Epithelial cell of prostate (primary cell): ENCODE measurements at places on chromosomes 3 and 15.

DNA sequence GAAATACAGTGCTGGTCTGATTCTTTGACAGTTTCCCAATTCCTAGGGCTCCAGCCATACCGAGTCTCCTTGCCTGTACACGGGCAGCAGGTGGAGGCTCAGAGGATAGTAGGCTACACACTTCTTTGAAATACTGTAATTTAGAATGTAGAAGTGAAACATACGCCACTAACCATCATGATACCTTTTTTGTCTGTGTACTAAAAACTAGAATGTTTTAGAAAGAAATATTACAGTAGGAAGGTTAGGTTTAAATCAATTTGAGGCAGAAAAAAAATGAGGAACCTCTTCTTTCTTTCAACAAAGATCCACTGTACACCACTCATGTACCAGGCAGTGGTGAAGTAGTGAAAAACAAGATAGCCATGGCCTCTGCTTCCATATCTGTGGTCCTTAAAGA, 354.7 kb downstream of the MCTP2 start:
- no peak for DNase-seq

DNA sequence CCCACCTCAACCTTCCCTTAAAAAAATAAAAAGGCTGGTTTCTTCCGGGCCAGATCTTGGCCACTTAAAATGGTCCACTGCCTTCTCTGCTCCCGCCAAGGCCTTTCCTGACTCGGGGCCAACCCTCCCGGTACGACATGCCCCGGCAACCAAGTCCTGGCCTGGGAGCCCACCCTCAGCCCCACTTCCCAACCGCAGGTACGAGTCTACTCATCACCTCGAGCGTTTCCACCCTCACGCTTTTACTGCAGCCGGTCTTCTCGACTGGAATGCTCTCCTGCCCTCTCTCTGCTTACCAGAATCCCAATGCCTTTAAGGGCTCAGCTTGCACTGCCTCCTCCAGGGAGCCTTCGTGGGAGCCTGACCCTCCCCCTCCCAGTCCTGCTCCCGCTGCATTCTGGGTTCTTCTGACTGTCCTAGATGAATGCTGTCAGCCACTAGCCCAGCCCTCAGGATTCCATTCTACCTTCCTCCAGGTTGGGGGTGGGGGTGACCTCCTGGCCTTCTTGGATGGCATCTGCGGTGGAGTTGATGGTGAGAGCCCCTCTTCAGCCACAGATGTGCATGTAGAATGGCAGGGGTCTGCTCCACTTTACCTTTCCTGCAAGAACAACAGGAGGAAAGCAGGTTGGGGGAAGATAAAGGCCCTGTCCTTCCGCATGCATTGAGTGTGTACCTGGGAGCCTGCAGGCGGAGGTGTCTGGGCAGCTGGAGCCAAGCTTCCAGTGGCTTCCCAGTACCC, 1.1 kb upstream of the CSRNP1 start:
- DNase-seq: no peak

GRCh38 chr3:62662677-62663076, 212.5 kb downstream of the CADPS start:
- DNase-seq: no peak

DNA sequence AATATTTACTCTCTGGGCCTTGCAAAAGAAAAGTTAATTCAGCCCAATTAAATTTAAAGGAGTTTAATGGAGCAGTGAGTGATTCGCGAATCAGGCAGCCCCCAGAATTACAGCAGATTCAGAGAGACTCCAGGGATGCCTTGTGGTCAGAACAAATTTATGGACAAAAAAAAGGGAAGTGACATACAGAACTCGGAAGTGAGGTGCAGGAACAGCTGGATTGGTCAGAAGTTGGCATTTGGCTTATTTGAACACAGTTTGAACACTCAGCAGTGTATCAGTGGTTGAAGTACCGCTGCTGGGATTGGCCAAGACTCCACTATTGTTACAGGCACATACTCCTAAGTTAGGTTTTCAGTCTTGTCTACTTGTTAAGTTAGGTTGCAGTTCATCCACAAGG, 145.0 kb upstream of the GAP43 start:
- DNase-seq: no peak

DNA sequence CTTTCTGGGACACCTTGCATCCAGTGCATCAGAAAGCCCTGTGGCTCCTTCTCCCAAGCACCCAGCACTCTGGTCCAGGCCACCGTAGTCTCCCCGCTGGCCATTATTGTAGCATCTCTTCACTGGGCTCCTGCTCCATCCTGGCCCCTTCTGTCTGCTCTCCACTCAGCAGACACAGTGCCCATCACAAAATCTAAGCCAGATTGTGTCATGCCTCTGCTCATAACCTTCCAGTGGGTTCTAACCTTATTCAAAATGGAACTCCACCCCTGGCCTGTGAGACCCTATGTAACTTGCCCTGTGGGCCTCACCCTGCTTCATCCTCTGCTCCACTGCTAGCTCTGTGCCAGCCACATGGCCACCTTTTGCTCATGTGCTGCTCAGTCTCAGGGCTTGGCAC, 31.7 kb upstream of the PRR23E start:
- DNase-seq: no peak

DNA sequence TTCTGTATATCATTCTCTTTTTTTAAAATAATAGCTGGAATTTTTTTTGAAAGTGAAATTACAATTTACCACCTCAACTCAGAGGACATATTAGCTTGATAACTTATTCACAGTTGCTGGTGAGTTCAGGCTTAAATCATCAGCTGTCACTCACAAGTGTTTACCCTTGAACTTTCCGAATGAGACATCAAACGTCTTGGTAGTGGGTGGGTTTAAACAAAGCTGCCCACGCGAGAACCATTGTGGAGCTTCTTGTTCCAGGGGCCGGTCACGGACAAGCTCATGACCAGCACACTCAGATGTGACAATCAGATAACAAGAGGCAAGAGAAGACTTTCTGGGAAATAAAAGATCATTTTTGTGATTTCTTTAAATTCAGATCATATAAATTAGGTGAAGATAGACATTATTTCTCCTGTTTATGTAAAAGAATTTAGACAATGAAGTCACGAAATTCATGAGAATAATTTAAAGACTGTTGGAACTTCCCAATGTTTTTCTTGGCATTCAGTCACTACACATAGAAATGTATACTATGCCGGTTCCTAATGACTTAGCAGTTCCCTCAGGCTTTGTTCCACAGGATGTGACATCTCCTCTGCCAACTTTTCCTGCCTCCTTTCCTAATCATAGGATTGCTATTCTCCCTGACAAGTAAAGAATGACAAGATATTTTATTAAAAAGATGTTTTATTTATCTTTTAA, 29.3 kb downstream of the BTD start:
- DNase-seq: no peak
